ENCODE measurements at places on chromosomes 7 and 10. TPM values are rescaled to one million over a fixed set of nuclear protein-coding genes. Genes with fewer than 3 reads are reported as not detected.
A peak's percentile ranks its signal among the peaks of the same experiment; 100 is the strongest.

GRCh38 chr10:67837541-67838314, at the start of gene DNAJC12:
Gene DNAJC12, minus strand, starts transcription at chr10:67838188. Its CDS starts 177 bp downstream, at chr10:67838011.
- DNase-seq: no peak

DNA sequence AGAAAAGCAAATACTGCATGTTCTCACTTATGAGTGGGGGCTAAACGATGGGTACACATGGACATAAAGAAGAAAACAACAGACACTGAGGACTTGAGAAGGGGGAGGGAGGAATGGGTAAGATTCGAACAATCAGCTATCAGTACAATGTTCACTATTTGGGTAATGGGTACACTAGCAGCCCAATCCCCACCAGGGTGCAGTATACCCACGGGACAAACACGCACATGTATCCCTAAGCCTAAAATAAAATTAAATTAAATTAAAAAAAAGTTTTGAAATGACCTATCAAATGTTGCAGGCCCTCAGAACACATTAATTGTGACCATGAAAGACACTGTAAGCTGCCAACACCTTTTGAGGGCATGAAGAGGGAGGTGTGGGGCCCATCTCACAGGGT, 316.0 kb downstream of the WDR37 start:
- no peak for DNase-seq

DNA sequence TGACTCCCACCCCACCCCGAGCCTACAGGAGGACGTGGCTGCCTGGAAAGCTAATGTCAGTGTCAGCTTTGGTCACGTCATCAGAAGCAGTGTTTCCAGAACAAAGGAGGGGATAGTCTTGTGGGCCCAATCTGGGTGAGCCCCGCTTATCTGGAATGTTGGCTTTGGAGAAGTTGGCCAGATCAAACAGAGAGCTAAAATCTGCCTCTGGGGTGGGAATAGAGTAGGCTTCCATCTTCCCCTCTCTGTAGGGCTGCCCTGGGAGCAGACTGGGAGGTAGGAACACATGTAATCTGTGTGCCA, 32.5 kb downstream of the SRRM3 start:
- DNase-seq: no peak

DNA sequence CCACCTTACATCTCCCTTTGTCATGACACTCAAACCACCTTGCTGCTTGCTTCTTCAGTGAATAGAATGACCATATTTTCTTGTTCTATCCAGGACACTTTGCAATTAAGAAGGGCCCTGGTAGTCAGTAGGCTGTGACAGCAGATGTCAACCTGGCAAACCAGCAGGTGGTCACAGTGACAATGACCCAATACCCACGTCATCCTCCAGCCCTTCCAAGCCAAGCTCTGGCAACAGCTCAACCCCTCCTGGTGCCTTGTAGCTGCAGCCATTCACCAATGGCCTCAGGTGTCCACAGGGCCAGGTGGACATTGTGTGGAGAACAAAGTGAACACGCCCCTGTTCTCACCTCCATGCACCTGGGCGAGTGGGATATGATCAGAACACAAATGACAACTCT, 87.6 kb upstream of the MACROH2A2 start:
- DNase-seq: no peak

DNA sequence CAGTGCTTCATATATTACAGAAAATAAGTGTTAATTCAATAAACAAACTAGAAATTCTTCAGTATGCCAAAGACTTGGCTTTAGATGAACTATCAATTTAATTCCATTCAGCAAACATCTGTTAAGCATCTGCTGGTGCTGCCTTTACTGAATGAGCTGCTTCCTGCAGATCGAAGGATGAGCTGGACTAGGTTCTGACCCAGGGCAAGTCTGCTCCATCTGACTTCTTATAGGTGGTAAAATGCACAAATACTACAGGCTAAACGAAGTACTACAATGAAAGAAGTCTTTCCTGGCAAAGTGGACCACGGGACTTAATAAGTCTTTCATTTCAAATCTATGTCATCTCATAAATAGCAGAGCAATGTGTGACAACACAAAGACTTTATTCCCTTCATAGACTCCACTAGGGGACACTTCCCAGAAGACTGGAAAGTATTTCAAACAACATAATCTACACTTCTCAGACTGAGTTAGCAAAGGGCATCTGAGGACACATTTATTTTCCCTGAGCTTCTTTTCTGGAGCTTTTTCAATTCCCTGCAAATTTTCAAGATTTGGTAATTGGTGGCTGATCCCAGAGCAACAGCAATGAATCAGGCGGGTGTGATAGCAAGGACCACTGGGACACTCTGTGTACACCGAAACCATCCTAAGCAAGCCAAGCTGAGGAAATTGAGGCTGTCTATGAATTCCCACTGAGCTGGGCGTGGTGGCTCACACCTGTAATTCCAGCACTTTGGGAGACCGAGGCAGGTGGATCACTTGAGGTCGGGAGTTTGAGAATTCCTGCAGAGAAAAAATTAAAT, 108.9 kb upstream of the FRMD4A start:
- DNase-seq: no peak

- no peak for DNase-seq
These were observed 6.4 kb downstream of the NEBL start for GRCh38 chr10:20890491-20891337.

The HGF gene
- 1.9 TPM for total RNA-seq

DNA sequence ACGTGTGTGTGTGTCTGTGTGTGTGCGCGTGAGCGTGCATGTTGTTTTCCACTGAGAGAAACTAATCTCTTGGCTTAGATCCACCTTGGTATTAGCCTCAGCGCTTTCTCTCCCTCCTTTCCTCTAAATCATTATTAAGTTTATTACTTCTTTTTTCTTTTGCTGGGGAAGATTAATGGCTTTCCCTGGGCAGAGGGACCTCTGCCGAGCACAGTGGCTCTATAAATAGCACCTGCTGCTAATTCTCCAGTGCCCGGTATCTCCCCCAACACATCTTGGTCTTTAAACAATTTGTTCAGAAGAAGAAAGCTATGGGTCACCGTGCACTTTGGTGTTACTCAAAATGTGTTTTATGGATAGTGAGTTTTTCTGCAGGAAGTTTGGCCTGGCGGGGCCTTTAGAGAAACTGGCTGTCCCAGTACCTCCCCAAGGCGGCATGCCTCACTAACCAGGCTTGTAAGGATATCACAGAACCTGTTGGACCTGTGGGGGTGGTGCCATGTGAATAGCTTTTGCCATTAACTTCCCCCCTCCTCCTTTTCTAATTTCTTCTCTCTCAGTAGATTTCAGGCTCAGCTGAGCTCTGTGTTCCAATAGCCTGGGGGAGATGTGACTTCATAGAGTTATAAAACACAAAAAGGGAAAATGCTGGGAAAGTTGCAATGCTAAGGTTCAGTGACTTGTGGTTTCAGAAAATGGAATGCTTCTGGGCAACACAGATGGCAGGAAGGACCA, 70.1 kb upstream of the RAB11FIP2 start:
- no peak for DNase-seq

DNA sequence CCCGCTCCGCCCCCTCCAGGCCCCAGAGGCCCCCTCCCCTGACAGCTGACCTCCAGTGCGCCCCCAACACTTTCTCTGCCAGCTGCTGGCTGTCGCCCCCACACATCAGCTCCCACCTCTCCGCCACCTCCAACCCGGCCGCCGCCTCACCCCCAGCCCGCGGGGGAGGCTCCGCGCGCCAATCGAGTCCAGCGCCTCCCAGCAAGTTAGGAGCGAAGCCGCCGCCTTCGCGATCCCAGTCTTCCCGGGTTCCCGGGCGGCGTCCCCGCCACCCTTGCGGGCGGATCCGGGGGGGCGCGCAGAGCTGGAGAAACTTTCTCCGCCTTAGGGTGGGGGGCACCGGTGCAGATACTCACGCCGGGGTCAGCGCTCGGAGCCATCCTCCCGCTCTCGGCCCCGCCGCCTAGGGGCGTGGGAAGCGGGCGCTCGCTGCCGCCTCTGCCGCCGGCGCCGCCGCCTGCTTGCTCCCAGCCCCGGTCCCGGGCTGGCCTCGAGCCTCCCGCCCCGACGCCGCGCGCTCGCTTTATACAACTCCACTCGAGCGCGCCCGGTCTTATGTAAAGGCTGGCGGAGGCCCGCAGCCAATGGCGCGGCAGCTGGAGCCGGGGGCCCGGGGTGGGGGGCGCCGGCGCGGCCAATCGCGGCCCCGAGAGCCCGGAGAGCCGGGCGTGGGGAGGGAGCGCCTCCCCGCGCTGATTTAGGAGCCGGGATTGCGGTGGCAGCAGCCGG, at the start of gene CRTAC1:
TSS of gene CRTAC1 (minus strand) at position 529 of the 729 bp plus-strand sequence. CDS start at position 380, 149 bp downstream.
- DNase-seq: no peak

DNA sequence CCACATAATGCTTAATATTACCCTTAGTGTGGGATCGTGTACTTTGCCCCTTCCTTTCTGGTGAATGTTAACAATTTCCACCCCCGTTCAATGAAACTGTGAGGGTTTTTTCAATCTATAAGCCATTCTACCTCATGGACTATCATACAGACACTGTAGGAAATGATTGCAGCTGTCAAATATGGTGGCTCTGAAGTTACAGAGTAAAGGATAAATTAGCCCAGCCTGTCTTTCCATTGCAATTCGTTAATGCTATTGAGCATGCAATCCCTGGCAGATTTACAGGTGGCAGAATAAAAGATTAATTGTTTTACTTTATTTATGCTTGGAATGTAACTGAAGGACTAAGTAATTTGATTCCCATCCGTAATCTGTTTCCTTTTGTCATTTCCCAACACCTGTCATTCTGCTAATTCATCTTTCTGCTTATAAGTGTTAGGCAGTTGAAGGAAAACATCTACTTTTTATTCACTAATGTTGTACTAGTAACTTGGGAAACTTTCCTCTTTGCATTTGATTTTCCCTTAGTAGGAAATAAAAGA, 1211.6 kb upstream of the LRRN3 start:
- DNase-seq: no peak

DNA sequence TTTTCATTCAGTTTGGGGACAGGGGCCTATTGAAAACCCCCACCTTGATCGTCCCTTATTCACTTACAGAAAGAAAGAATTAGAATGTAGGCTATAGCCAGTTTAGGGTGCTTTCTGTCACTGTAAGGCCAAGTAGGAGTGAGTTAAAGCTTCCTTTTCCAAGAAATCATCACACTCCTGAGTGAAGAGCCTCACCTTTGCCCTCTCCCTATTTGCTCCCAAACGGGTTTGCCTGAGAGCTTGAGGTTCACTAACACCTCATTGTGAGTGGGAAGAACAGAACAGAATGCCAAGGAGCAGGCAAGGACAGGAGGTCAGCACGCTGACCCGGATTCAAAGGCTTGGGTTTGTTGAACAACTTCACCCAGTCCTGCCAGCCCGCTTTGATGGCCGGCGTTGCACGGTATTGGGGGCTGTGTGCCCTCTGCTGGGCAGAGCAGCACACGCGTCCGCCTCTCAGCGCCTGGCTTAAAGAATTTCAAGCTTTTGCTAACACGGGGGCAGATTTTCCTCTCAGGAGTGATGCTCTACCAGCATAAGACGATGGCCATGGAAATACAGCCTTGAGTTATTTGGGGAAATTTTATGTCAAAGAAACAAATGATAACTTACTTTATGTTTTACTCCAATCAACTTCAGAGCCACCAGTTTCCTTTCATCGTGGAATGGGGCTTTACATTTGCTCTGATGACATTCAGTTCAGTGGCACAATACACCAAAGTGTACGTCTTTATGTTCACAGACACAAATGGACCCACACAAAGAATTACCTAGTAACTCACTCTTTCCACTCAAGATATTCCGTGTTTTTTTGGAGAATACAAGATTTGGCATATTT, 470.0 kb downstream of the SUGCT start:
- no peak for DNase-seq

The UPK3BL1 gene
- total RNA-seq: 57.0 TPM

DNA sequence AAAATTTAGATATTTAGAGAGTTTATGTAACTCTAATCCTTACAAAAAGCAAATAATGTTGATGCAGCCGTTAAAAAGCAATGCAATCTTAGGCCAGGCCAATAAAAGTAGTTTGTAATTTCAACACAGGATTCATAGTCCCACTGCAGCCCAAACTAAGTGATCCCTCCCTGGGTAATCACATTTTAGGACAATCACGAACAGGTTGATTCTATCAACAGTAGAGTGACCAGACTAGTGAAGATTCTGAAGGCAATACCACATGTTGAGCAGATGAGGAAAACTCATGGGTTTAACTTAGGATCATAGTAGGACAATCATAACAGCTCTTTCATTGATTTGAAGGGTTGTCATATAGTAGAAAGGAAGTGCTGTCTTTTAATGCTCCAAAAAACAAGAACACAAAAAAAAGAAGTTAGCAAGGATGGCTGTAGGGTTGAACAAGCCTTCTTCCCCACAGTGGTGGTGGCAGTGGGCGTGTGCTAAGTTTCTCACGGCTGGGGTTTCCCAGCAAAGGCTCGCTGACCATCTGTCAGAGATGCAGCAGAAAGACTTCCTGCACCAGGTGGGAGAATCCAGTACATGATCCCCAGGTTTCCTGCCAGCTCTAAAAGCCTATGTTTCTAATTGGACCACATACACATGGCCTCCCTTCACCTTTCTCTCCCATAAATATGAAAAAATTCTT, 212.2 kb downstream of the CHRM2 start:
- no peak for DNase-seq

The GBX1 gene
- not detected for total RNA-seq

- no peak for DNase-seq
These were observed at the start of gene OR2A12 for GRCh38 chr7:144085978-144086377. Gene OR2A12, plus strand, starts transcription at chr7:144086278. Its CDS starts 8,830 bp downstream, at chr7:144095108.

The OR2A2 gene
- not detected for total RNA-seq

DNA sequence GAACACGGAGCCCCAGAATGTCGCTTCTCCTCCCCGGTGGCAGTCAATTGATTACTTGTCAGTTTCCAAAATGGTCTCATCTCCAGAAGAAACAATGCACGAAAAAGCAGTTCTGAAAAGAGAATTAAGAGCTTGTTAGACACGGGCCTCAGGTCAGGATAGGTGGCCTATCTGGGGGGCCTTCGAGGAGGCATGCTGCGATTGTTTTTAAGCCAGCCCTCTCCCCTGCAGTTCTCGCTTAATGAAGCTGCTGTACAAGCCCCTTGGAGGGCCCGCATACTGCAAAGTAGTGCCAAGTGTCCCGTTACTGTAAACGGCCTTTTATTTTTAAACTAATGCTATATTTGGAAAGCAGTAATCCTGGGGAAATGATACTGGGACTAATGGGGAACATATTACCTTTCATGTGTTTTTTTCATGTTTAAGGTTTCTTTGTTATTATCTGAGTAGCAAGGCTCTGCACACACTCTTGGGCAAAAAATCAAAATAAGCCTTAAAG, 114.8 kb upstream of the TCF7L2 start:
- DNase-seq: no peak

- no peak for DNase-seq
These were observed 12.8 kb downstream of the SCRN1 start for GRCh38 chr7:29976673-29977415.

DNA sequence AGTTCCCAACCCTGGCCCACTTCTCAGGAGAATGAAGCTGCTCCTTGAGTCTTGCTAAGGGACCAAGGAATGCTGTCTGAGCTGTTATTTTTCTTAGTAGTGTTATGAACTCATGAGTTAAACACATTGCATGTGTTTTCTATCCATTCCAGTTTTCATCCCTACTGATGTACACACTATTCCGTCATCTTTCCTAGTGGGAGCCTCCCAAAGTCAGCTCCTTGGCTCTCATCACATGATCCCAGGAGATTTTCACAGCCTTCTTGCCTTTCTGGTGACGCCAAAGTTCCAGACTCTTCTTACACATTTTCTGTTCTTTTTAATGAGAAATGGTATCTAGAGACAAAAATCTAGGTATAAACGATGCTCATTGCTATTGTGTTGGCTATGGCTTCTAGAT, 8.4 kb upstream of the C10orf71 start:
- DNase-seq: peak; percentile 1

GRCh38 chr7:20831451-20831850, 44.8 kb upstream of the SP8 start:
- no peak for DNase-seq

GRCh38 chr10:74034301-74034700, 36.4 kb downstream of the VCL start:
- no peak for DNase-seq

Measured in suprapubic skin (tissue), 4 donors.